ENCODE measurements at places on chromosomes 2 and 18.
A peak's percentile ranks its signal among the peaks of the same experiment; 100 is the strongest.

- DNase-seq = peak; percentile 1
Observed at GRCh38 chr2:173961346-173961705, 3.8 kb downstream of the SP3 start.

GRCh38 chr2:240507778-240508251 is 50.0 kb downstream of the ANKMY1 start:
- no peak for DNase-seq

- peak; percentile 2 for DNase-seq
Observed at GRCh38 chr2:222240676-222241049, 58.1 kb downstream of the PAX3 start.

- no peak for DNase-seq
Observed at GRCh38 chr18:79684283-79684631, 4.7 kb downstream of the CTDP1 start.

- DNase-seq = no peak
Observed at GRCh38 chr2:67304300-67304890, 92.7 kb upstream of the ETAA1 start.

DNA sequence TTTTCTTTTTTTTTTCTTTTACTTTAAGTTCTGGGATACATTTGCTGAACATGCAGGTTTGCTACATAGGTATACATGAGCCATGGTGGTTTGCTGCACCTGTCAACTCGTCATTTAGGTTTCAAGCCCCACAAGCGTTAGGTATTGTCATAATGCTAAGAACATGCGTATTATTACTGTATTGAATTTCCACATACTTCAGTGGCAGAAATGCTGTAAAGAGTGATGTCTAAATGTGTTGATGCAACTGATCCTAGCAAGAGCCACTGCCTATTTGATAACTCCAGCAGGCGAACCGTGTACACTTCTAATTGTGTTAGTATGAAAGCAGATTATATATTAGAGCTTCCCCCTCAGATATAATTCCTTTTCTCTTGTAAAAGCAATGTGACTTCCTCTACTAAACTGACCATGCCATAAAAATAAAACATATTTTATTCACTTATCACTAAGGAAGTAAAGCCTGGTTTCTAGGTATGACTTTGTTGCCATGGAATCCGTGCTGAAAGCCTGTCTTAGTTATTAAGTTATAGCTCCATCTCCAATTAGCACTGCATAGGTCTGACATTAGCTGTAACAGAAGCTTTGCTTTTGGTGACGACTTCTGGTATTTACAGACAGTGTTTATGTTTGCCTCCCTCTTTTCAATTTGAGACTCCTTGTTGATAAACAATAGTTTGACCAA is 280.0 kb downstream of the GALR1 start:
- no peak for DNase-seq

- DNase-seq = no peak
Observed at GRCh38 chr2:240252191-240252871, 111.9 kb upstream of the OTOS start.

DNA sequence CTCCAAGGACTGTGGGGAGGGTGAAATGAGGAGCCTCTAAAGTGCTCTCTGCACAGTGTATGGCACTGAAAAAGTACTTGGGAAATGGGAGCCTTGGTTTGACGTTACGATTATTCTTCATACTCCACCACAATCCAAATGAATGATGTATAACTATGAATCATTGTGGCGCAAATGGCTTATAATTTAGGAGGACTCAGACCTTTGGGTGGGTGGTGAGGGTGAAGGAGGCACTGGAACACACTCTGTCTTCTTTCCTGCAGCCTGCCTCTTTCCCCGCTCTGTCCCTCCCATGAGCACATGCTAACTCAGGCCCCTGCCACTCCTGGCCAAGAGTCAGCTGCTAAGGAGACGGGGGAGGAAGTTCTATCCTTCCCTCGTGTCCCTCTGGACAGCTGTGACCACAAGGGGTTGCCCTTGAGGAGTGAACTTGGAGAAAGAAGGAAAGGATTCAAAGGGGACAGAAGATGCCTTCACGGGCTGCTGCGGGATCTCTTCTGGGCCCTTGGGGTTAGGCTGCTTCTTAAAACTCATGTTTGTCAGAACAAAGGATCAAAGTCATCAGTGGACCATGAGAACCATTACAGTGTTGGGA is 36.5 kb downstream of the POLR1A start:
- DNase-seq = no peak

- DNase-seq = peak; percentile 71
Observed at GRCh38 chr2:54755641-54756326, 32.3 kb downstream of the EML6 start.

- DNase-seq = no peak
Observed at GRCh38 chr2:24022324-24022974, 12.6 kb downstream of the MFSD2B start.

DNA sequence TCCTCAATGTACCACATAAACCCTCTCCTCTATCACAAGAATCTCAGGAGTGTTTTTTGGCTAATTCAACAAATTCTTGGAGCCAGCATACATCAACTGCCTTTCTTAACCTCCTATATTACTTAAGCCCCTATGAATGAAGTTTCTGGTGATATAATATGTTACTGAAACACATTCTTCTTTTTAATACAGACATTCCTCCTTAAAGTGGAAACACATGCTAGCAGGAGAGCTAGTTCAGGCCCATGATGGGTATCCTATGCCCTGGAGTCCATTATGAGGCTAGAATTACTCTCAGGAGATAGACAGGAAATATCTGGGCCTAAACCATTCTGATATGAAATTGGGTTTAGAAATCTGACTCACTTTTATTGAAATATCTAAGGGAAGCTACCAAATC is 26.6 kb upstream of the RMDN2 start:
- no peak for DNase-seq

- no peak for DNase-seq
Observed at GRCh38 chr18:46097431-46097800, 680 bp downstream of the ATP5F1A start.

- DNase-seq = peak; percentile 21
Observed at GRCh38 chr2:219396863-219397457, 9.2 kb upstream of the DNPEP start.

DNA sequence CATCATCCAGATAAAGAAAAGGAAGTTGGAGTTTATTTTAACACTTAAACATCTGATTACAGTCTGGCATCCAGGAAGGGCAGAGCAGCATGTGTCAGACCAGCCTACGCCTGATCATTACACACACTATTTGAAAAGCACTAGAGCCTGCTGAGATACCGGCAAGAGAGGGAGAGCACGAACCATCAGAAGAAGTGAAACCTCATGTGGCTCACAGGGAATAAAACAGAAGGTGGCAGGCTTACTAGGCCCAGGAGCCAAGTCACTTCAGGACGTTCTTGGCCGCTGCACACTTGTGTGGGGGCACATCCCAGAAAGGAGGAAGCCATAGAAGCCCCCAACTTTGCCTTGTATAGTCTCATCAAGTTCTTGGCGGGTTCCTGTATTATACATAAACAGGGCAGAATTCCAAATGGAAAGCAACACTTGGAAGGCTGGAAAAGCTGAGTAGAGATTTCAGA is 105.5 kb downstream of the UGGT1 start:
- peak; percentile 48 for DNase-seq

DNA sequence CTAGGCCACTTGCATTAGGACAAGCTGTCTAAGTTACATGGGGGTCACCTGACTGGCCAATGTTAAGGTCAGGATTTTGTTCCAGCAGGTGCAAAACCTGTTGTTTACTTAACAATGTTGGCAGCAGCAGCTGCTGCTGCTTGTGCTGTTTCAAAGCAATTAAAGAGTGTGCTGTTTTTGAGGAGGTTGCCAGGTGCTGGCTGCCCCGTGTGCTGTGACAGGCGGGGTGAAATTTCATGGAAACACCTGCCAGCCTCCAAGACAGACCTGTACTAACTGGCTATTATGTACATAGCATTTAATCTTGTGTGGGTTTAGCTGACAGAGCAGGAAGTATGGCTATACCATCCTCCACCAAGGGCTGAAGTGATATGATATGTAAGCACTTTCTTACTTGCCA is 224.9 kb downstream of the ASXL3 start:
- DNase-seq = peak; percentile 100

- no peak for DNase-seq
Observed at GRCh38 chr2:27653397-27653796, 10.0 kb downstream of the SUPT7L start.

GRCh38 chr2:120460511-120460910 is 114.6 kb downstream of the INHBB start:
- DNase-seq = no peak

DNA sequence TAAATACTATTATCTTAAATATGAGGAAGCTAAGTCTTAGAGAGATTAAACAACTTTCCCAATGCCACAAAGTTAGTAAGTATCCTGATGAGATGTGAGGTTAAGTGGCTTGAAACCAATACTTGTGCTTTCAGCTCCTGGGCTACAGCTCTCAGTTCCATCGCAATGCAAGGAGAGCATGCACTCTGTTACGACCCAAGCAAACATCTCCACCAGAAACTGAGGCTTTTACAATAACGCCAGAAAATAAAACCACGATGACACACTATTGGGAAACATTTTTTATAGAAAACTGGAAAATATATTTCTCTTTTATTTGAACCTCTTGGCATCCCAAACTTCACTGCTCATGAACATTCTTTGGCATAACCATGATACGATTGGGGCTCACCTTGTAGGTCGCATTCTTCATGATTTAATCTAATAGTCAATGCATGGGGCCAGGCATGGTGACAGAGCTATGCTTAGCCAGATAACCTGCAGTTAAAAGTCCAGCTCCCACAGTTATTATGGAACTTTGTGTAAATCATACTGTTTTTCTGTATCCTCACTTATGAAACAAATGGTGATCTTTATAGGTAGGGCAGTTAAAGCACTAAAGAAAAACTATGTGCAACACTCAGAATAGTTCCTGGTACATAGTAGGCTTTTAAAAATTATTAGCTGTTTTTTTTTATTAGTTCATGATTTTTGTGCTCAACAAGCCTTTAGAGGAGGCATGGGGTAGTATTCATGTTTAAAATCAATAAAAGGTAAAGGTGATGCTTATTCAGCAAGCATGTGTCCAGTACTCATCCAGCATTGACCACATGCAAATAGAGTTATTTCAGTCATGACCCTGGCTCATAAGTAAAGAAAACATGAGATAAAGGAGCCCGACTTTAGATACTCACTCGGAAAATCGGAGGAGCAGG is 238.3 kb upstream of the TRIB2 start:
- DNase-seq = no peak

DNA sequence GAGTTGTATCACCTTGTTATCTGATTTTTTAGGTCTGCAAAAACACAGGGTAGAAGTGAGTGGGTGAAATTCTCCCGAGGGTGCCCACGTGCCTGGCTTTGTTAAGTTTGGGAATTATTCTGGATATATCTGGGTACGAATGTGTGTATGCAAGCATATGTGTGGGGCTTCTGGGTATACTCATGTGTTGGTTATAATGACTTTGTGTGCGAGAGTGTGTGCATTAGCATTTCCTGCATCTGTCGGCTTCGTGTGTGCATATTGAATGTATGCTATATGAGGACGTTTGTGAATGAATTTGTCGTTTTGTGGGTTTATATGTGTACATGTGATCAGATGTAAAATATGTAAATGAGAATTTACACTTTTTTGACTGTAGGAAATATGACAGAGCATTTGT is 13.8 kb upstream of the DNAJC27 start:
- DNase-seq = no peak

GRCh38 chr18:51107598-51108305 is 77.7 kb downstream of the SMAD4 start:
- DNase-seq = no peak

DNA sequence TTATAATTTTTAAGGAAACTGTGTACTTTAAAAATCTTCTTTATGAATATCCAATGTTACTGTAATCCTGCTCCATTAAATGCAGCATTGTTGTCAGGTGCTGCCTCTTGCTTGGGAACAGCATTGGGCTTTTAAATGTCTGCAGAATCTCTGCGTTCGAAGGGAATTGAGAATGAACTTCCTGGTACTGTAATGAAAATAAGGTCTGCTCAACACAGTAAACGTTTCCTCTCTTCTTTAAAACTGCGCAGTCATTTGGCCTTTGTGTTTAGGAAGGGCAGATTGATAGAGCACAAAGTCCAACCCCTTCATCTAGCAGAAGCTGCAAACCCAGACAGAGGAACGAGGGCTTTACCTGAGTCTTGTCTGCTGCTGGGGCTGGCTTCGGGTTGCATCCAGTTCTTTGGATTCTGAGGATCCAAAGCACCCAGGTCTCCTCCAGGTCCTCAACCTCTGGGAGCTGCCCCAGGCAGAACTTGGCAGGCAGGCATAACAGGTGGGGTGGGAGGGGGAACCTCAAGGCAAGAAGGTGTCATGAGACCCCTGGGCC is 104.5 kb downstream of the UGGT1 start:
- DNase-seq = no peak

DNA sequence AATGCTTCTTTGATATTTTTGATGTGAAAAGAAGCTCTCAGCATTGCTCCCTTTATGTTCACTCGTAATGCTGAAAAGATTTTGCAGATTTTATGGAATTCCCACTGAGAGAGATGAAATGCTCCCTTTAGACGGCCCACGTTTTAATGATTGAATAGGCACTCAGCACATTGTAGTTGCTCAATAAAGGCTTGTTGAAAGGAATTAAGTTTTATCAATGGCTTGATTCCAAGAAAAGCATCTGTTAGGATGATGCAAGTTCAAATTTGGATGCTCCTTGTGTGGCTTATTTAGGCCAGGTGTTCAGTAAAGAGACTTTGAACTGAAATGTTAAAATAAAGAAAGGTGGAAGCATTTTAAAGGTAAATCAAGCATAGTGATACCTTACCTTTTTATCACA is 725.1 kb downstream of the EPHA4 start:
- DNase-seq = peak; percentile 65

DNA sequence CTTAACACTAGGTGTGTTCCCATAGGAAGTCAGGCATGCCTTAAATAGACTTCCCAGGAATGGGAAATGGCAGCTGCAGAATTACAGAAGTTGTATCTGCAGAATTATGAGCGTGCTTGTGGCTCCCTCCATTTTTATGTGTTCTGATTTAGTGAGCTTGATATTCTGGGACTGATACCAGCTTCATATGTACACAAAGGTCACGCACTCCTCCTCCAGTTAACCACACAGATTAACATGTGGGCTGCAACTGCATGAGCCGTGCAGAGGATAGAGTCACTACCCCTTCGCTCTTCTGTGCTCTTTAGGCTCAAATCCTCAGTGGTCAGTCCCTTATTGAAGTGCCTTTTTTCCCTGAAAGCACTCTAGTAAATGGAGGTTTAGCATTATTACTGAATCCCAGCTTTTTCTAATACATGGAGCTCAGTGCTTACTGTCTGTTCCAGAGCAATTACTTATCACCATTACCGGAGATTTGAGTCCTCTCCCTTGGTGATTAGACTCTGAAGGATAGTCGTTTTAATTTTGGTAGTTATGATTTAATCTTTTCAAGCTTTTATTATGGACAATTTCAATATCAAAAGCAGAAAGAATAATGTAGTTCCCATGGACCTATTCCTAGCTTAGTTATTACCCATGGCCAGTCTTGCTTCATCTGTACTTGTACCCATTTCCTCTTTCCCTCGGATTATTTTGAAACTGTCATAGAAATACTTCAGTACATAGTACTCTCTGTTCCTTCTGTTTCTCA is 238.3 kb downstream of the PRKCE start:
- DNase-seq = no peak

DNA sequence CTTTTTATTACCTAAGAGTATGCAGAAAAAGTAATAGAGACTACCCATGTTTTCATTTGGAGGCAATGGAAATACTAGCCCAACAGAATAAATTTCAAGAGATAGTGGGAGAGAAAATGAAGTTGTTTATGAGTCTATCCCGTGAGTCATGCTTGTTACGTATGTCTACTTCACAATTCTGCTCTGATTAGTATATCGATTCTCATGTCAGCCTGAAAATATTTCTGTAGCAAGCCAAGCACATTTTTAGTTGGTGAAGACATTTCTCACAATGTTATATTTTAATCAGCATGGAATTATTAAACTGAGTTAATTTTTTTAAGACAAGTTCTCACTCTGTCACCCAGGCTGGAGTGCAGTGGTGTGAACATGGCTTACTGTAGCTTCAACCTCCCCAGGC is 346.1 kb downstream of the RPRM start:
- DNase-seq = no peak
